ENCODE measurements at places on chromosomes 6 and 20. TPM values are rescaled to one million over a fixed set of nuclear protein-coding genes. Genes with fewer than 3 reads are reported as not detected.

GRCh38 chr6:134467620-134468019, 149.7 kb upstream of the SGK1 start:
- no peak for DNase-seq

VWA7 gene
- total RNA-seq: 4.2 TPM

DNA sequence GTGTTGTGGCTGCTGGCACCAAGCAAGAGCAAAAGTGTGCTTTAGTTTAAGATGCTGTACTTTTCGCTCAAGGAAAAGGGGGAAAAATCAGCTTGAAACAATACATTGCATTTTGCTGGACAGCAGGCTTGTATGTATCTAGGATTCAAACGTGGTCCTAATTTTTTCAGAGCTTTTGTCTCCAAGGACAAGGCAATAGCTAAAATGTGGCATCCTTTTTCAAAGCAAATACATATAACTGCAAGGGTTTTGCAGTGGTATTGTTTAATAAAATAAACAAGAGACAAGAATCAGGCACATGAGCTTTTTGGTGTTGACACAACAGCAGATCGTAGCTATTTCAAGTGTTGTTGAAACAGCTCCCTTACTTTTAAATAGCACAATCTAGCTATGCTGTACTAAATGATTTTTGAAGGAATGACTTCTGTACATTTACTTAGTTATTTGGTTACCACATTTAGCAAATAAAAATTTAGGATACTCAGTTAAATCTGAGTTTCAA, 137.0 kb upstream of the HEY2 start:
- DNase-seq: no peak

- no peak for DNase-seq
Measured at GRCh38 chr20:51156041-51156982, 133.4 kb upstream of the KCNG1 start.

DNA sequence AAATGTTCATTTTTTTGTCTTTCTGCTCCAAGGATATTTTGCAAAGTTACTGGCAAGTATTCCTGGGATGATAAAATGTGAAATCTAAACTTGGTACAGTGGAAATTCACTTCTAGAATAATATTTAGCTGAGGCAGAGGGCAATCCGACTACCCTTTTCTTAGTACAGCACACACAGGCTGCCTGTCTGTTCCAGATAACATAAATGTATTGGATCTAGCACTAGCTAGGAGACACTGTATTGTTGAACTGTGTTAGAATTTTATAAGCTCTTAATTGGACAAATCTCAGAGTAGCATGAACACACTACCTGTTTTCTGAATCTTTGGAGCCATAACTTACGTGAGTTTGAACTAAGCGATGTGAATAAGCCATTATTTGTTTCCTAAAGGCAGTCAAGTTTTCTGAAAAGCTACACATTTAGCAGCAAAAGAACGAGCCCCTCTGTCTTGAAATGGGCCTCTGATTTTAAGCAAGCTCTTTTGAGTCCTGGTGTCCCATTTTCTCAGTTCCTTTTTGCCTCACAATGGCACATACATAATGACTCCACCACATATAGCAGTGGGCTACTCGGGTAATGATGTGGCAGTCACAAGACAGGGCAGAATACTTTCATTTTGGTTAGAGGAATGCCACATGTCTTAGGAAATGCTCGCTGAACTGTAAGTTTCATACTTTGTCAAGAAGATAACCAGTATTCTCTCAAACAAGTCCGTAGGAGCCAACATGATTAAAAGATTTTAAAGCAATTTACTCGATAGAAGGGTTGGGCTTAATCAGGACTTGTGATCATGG, 116.5 kb upstream of the ESR1 start:
- no peak for DNase-seq

AURKA gene
- 11.9 TPM for total RNA-seq
